Activated naive CD8-positive, alpha-beta T cell treated with anti-CD3 and anti-CD28 coated beads, Interleukin-2, amount 50 U/mL, for 24 hours (primary cell): ENCODE measurements at places on chromosomes 11 and 22.

- no peak for DNase-seq
These were observed 4.7 kb downstream of the ANO1 start for GRCh38 chr11:70082829-70083228.

DNA sequence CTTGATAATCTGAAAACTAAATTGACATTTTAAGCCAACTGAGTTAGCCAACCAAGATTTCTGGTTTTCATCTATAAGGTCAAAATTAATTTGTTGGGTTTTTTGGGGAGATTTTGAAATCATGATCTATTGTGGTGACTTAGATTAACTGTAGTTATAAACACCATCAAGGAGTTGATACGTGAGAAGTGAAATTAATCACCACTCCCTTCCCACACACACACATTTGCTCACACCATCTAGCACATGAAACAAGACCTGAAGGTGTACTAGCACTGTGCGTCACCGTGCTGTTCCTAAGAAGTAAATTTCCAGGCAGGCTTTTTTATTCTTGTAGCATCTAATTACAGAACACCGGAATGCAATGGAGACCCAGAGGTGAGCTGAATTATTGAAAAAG, 2.1 kb downstream of the OR5B21 start:
- DNase-seq = no peak

DNA sequence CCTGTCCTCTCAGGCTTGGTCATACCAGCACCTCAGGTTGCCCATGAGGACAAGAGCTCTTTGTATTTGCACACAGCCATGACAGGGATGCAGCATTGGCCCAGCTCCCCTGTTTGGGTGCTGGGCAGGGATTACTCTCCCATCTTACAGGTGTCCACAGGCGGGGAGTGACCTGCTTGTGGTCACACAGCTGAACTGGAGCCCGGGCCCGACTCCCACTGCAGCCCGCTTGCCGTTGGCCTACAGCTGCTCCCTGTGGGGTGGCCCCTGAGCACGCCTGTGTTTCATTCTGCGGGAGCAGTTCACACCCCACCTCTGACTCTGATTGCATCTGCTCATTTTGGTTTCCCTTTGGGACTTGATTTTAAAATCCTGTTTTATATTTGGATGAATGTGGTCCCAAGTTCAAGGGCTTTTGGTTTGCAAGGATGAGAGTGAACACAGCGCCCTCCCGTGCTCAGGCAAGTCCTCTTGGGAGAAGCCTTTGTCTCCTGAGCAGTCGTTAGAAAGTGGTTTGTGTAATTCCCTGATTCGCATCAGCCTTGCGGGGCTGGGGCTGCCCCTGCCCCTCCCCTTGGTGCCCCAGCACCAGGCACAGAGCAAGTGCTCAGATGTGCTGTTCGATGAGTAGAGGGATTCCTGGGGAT, 9.3 kb downstream of the PICK1 start:
- no peak for DNase-seq

- DNase-seq = no peak
These were observed 3.4 kb upstream of the NLRP10 start for GRCh38 chr11:7968686-7969085.

GRCh38 chr11:11780858-11781257, 60.9 kb upstream of the USP47 start:
- DNase-seq = no peak

- no peak for DNase-seq
These were observed 3.7 kb upstream of the MIEF1 start for GRCh38 chr22:39498368-39498767.

DNA sequence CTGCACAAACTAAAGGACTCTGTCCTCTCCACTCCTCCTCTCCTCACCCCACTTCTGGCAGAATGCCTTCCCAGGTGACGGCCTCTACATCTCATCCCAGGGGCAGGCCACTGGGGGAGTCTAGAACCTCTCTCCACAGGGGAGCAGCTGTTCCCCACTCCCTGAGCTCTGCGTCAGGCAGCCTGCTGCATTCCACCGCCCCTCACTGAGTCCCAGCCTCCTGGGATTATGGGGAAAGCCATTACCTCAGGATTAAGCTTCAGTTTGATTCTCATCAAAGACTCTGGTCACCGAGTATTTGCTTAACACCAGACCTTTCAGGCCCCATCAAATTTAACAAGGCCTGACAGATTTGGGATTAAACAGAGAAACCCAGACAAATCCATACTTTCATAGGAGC, 405.9 kb downstream of the NXPE2 start:
- no peak for DNase-seq

- DNase-seq = no peak
These were observed 60.2 kb downstream of the LRRC32 start for GRCh38 chr11:76610371-76610770.

DNA sequence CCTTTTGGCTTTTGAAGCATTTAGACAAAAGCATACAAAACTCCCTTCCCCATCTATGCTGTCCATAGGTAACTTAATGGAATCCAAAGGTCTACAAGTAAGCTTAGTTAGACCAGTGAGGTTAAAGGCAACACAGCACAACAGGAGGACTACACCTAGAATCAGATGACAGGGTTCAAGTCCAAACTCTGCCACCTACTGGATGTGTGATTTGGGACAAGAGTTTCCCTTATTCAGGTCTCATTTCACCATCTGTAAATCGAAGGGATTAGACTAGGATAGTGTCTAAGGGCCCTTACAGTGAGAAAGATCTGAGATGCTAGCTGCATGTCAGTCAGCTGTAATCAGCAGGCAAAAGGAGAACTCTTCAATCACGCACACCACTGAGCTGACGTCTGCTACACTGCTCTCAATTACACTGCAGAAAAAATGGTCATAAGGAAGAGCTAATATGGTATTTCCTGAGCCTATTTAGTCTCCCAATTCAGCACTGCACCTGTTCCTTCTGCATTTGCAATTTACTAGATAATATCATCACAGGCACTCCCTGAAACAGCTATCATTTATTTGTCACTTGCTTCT, 82.2 kb downstream of the SERGEF start:
- DNase-seq = no peak

DNA sequence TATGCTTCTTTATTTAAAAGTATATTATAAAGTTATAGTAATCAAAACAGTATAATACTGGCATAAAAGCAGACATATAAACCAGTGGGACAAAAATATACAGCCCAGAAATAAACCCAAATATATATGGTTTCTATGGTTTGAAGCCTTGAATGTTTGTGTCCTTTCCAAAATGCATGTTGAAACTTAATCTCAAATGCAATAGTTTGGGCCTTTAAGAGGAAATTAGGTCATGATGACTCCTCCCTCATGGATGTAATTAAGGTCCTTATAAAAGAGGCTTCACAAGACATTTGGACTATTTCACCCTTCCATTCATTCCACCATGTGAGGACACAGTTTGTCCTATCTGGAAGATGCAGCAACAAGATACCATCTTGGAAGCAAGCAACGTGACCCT, at the start of gene MS4A6E:
TSS of gene MS4A6E (plus strand) at position 301 of the 400 bp plus-strand sequence. CDS start 7,641 bp downstream, outside the sequence.
- no peak for DNase-seq
